ENCODE measurements at places on chromosomes 1 and 21.
A peak's percentile ranks its signal among the peaks of the same experiment; 100 is the strongest.

GRCh38 chr1:227434808-227435444 lies 116.6 kb upstream of the CDC42BPA start:
- no peak for DNase-seq

- no peak for DNase-seq
Measured at GRCh38 chr1:116494353-116494692, 76.5 kb downstream of the CD58 start.

DNA sequence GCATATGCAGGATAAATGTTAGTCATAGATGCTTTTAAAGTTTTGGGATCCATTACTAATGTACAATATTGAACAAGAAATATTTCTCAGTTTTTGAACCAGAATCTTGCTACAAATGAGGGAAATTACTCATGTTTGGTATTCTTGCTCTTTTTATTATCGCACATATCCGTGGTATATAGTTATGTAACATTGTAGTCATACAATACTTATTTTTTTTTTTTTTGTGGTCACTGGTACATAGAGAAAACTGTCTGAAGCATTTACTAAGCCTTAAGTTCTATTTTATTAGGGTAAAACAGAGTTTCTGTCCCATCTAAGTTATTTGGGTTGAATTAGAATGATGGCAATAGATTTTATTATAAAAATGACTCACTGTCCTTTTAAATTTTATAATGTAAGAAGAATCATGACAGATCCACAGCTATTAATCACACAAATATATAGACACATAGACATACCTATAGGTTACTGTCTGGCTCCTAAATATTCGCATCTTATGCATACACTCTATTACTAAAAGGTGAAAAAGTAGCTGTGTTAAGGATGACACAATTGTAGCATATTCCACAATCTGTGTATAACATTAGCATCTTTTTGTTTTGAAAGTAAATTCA lies 18.0 kb upstream of the PRKAA2 start:
- no peak for DNase-seq

- DNase-seq = peak; percentile 42
Measured at GRCh38 chr21:31264574-31264973, 79.5 kb downstream of the TIAM1 start.

DNA sequence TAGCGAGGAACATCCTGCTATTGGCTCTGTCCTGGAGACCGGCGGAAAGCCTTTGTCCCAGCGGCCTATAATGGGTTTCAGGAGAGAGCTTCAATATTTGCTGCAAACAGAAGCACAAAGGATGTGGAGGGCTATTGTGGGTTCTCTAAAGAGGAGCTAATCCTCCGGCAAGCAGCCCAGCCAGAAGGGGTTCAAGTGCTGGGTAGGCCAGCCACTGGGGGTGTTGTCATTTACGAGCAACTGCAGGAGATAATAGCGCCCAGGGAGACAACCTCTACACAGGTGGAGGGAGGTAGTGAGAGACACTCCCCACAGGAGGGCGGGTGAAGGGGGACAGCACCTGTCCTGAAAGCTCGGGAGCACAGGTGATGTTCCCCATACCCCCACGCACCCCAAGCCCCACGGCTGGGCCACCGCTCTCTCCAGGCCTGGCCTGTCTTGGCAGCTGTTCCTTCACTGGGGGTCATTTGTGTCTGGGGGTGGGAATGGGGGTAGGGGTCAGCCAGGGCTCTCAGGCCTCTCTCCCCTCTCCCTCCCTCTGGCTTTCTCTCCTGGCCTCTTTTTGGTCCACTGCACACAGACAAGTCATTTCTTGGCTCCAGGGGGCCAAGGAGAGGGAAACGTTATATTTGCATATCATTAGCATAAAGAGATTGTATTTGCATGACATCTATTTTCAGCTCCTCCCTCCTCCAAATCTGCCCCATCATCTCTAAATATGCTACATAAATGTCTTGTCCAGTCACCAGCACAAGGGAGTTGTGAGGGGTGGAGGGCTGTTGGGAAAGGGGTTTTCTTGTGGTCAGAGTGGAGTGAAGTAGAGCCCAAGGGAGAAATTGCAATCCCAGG lies 22.0 kb upstream of the SLC26A9 start:
- peak; percentile 48 for DNase-seq

- no peak for DNase-seq
Measured at GRCh38 chr1:156700736-156701531, 4.4 kb downstream of the CRABP2 start.

GRCh38 chr21:29508301-29508700 lies 209.6 kb downstream of the BACH1 start:
- DNase-seq = no peak

GRCh38 chr1:221408117-221408803 lies 333.6 kb downstream of the DUSP10 start:
- DNase-seq = no peak

- DNase-seq = no peak
Measured at GRCh38 chr1:39825432-39825941, 36.8 kb upstream of the BMP8B start.

GRCh38 chr1:197674286-197674685 lies 101.0 kb downstream of the DENND1B start:
- DNase-seq = no peak

DNA sequence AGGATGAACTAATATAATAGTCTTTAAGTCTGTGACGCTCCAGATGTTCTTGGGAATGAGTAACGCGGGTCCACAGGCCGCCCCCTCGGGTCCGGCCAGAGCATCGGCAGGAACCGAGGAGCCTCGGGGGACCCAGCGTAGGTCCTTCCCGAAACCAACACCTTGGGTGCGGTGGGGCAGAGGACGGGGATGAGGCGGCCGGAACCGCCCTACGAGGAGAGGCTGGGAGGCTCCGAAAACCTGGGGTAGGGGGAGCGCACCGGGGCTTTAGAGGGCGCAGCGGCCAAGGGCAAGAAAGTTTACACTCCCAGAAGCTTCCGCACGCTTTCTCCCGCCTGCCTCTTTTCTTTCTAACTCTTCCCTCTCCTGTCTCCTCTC lies 7.1 kb downstream of the DMRTA2 start:
- DNase-seq = no peak

- no peak for DNase-seq
Measured at GRCh38 chr21:26070822-26071425, 99.6 kb downstream of the APP start.

DNA sequence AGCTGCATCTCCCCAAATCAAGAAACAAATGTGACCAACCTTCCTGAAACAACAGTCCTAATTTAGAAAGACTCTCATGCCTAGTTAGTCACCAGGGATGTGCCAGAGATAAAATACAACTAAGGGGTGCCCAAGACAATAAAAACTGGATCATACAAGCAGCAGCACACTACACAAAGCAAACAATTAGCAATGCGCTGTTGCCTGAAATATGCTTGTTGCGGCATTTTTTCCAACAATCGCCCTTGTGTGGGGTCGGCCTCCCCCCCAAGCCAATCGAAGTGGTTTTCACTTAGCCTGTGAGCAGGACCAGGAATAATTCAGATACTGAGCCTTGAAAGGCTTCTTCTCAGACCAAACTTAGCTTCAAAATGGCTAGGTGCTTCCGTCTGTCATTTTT lies 1.4 kb upstream of the STMN1 start:
- no peak for DNase-seq

- DNase-seq = no peak
Measured at GRCh38 chr1:75672528-75673393, 51.7 kb upstream of the ACADM start.

GRCh38 chr21:17467392-17467791 lies 45.5 kb upstream of the CXADR start:
- no peak for DNase-seq

DNA sequence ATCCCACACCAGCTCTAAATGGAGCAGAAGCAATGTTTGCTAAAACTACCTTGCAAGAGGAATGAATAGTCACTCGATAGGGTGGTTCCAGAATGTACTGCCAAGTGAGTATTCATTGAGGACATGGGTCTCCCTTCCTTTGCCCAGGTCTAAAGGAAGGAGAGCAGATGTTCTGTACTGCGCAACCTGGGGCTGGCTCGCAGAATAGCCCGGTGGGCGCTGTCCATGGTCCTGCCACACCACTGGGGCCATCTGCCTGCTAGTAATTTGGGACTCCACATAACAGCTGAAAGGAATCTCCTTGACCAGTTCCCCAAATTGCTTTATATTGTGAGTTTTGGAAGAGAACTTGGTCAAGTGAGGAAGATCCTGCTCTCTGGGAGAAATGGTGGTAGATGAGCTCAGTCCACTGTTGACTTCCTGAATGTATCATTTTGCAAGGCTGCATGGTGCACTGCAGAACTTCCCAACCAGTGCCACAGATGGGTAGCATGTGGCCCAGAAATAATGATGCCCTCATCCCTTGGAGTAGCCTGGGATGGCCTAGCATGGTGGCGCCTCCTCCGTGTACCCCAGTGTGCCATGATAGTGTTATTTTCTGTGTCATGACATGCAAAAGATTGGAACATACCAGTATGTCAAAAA lies 5.7 kb downstream of the SLC6A17 start:
- DNase-seq = peak; percentile 72

- no peak for DNase-seq
Measured at GRCh38 chr1:1400576-1401456, 1.7 kb upstream of the CCNL2 start.

- DNase-seq = no peak
Measured at GRCh38 chr21:32131960-32132359, 146.9 kb downstream of the MIS18A start.

DNA sequence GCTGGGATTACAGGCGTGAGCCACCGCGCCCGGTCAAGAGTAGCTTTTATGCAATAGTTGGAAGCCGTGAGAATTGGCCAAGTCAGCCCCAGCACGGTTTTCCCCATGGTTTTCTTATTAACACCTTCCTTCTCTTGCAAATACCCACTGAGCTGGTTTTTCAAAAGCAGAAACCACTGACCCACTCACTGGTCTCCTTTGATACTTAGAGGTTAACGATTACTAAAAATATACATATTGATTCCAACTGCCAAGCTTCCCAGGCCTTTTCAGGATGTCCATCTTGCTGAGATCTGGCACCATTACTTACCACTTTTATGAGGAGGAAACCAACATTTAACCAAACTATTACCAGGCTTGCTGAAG lies 25.9 kb upstream of the TARDBP start:
- DNase-seq = no peak

GRCh38 chr1:3902111-3902511 lies 2.0 kb upstream of the C1orf174 start:
- no peak for DNase-seq

DNA sequence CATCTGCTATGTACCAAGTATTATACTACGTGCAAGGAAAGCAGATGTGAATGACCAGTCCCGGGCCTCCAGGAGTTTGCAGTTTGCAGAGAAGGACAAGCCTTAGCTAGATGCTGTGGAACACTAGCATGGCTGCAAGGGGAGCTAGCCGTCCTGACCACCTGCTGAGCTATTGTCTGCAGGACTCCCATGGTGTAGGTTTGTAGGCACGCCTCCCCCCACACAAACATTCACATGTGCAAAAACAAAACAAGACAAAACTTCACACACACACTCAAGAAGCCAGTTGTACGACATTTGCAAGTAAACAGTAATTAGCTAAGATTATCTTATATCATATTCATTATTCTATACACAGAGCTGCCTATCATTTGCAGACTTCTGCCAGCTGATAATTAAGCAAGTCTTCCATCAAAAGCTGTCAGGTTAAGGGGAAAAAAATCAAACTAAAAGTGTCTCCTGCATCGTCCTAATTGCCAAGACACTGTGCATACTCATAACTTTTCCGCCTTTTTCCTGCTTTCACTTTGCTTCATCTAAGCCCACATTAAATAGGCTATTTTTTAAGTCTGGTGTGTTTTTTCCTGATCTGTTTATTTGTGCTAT lies 10.7 kb upstream of the HNRNPU start:
- DNase-seq = peak; percentile 31

- peak; percentile 53 for DNase-seq
Measured at GRCh38 chr1:61853583-61853982, 111.3 kb downstream of the PATJ start.

Data from Karpas-422 (cell line).